Cortex of kidney (tissue), 1 donor: ENCODE measurements at places on chromosomes 6 and 20.

- DNase-seq: no peak
Observed at GRCh38 chr6:54426995-54427394, 118.8 kb downstream of the TINAG start.

GRCh38 chr6:36622901-36623546, 28.9 kb downstream of the SRSF3 start:
- no peak for DNase-seq

GRCh38 chr6:34562861-34563512, 6.9 kb upstream of the SPDEF start:
- no peak for DNase-seq

- no peak for DNase-seq
Observed at GRCh38 chr6:133396233-133396983, 155.3 kb downstream of the EYA4 start.

GRCh38 chr20:58963060-58963584, 17.9 kb upstream of the NELFCD start:
- DNase-seq: no peak

GRCh38 chr20:635028-635892, 17.7 kb downstream of the SRXN1 start:
- DNase-seq: no peak

GRCh38 chr6:73011945-73012344, 213.4 kb downstream of the KHDC1L start:
- no peak for DNase-seq

DNA sequence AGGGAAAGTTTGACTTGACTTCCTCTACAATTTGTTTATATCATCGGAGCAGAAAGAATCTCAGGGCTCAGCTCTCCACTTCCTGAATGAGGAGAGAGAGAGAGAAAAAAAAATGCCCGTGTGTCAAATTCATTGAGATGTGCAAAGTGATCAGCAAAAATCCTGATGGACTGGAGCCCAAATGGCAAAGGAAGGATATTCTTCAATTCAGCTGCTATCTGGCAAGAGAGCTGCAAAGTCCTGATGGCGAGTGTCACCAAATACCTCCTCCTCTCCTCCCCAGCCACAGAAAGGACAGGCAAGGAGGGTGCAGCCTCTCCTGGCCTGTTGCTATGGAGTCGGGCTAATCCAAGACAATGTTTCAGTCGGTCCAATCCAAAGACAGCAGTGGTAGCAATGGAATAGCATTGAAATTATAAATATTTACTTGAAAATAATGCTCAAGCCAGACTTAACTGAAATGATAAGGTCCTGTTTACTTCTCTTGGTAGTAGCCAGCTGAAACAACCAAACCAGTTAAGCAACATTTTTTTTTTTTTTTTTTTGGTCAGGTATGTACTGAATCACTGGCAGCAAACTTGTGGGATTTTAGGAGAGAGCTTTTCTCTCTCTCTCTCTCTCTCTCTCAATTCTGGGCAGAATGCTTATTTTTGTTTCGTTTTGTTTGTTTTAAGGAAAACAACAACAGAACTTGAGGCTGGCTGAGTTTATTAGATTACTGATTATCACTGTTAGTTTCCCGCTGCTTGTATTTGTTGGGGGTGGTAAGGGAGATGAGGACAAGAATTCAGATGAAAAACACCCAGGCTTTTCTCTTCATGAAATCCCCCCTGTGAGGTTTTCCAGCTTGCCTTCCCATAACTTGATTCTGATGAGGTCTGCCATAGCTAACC, 204.2 kb downstream of the BCAS1 start:
- DNase-seq: no peak

DNA sequence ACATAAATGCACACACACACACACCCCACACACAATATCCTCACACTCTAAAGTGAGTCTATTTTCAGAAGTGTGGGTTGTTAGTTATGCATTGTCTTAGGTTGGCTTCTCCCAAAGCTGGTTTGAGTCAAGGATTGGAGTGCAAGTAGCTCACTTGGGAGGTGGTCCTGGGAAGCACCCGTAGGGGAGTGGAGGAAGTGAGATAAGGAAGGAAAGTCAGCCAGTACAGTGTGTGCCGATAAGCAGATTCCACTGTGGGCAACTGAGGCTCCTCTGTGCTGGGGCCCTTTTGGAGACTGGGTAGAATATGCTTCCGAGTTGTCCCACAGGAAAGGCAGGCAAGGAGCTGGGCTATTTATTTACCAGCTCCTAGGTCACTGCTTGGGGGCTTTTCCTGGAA, 67.2 kb downstream of the PLCB4 start:
- DNase-seq: no peak

GRCh38 chr6:815348-815738, 122.4 kb upstream of the EXOC2 start:
- no peak for DNase-seq

- DNase-seq: no peak
Observed at GRCh38 chr6:75882734-75883133, 133.7 kb downstream of the MYO6 start.

GRCh38 chr6:113920663-113921267, 50.2 kb downstream of the HDAC2 start:
- DNase-seq: no peak

DNA sequence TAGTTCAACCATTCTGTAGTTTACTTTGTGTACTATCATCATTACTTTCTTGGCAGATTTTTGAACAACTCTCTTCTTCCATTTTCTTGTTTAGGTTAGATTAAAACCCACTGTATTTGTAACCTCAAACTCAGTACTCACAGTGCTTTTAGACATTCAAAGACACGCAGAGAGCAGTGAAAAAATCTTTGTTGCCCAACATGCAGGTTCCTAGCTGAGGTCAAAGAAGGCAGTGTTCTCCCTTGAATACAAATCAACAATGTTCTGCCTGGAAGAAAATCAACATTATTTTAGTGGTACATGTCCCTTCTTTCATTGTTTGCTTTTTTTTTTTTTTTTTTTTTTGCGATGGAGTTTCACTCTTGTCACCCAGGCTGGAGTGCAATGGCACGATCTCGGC, 11.2 kb downstream of the CYB5R4 start:
- DNase-seq: no peak

DNA sequence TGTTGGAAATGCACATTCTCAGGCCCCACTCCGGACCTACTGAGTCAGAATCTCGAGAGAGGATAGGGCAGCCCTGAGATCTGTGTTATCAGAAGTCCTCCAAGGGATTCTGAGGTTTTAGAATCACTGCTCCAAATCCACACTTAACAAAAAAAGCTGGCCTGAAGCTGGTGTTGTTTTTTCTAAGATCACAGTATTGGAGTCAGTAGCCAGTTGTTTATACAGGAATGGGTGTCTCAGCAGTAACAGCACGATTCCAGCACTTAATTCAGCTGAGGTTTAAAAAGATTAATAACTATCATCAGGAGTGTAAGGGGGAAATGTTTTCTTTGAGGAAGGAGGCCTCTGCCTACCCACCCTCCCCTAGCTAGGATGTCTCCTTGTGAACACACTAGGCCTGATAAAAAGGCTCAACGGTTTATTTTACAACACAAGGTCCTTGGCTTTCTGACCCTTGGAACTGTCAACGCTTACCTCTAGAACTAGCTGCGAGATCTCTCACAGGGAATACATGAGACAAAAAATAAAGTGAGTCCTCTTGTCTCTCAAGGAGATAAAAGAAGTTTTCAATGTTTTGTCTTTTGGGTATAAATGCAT, 505.4 kb downstream of the CD83 start:
- no peak for DNase-seq

DNA sequence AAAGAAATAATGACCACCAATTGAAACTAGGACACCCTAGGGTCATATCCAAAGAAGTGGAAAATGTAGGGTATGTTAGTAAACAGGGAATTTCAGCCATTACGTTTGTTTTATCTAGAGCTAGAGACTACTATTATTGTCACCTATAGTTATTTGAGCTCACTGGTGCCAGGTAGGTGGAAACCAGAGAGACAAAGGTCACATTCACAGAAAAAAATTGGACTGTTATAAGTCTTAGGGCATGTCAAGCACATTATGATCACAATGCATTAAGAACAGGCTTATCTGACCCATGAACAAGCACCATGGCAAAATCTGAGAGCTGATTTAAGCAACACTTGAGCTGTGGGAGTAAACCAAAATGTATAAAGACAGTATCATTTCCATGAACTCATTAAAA, 530.1 kb upstream of the CITED2 start:
- no peak for DNase-seq

DNA sequence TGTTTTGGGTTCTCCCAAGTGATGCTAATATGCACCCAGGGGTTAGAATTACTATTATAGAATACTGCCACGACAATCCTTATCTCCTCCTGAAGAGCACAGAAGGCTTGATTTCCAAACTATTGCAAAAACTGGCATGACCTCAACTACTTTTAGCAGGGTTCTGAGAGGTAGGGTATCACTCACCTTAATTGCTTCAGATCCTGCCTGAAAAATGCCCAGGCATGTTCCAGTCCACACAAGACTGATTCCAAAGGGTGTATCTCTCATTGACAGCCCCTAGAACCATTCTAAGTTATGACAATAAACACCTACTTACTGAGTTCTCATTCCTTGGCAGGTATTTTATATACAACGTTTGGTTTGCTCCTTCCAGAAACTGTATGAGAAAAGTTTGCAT, 5.0 kb upstream of the DSE start:
- no peak for DNase-seq

DNA sequence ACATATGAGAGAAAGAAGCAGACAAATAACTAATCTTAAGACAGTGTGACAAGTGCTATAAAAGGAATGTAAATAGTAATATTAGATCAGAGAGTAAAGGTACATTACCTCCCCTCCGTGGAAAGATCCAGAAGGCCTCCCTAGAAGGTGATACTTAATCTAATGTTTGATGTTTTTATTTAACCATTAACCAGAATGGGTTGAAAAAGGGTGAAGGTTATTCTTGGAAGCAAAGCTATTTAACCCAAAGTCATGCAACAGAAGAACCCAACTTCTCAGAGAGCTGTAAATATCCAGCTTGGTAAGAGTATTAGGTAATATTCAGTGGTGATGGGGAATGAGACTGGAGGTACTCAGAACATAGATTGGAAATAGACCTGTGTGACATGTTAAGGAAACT, 68.0 kb upstream of the HIVEP1 start:
- DNase-seq: no peak

- DNase-seq: no peak
Observed at GRCh38 chr6:112433457-112433856, 86.3 kb downstream of the RFPL4B start.

DNA sequence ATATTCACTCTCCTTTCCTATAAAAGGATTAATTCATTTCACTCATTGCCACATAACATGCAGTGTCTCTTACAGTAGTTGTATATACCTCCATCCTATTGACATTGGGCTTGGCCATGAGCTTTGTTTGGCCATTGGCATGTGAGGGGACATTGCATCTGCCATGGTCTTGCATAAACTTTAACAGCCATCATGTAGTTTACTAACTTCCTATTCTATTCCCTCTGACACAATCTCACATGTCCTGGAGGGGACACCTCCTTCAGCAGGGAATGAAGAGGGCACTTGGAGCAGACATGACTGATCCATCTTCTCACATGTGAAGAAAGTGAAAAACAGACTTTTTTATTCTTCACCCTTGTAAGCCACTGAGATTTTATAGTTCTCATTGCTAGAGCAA, 115.5 kb upstream of the MARCKS start:
- no peak for DNase-seq

DNA sequence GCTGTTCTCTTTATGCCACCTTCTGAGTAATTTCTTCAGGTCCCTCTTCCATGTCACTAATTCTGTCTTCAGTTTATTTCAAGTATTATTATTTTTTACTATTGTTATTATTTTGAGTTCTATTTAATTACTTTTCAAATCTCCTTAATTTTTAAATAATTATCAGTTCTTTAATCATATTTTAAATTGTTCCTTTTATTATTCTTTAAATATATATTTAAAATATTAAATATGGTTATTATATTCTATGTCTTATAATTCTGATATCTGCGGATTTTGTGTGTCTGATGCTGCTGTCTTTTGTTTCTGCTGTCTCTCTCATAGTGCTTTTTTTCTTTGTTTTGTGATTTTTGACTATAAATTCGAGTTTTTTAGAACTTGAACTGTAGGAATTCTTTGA, 2.2 kb downstream of the POLR1H start:
- no peak for DNase-seq

DNA sequence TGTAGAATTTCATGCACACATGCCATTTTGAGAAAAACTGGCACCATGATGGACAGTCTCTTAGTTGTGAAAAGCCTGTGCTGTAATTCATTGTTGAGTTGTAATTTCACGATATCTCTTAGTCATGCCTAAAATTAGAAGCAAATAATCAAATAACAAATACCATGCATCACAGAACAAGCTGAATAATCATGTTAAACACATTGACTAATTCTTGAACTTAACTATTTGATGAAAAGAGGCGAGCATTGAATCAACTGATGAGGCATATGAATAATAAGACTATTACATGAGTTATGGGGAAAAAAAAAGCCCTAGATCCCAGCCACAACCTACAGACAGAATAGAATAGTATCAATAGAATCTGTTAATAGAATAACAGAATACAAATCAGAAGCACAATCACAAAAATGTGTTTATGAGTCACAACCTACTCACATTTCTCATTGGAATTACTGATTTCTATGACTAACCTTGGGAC, 14.2 kb upstream of the RNF217 start:
- no peak for DNase-seq
